ENCODE measurements at places on chromosomes 7 and 10.

DNA sequence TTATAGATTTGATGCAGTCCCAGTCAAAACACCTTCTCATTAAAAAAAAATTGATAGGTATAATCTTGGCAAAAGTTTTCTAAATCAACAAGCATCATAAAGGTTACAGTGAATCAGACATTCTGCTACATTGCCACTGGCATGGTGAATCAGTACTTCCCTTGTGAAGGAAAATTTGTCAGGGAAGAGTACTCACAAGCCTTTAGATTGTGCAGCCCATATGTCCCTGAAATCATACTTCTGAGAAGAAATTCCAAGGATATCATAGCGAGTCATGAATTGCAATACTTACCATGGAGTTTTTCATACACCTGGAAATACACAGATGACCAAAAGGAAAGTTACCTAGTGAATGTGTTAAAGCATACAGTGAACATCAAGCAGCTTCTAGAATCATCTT, 17.2 kb downstream of the VSTM2A start:
- DNase-seq = no peak

GRCh38 chr7:78516450-78516849, 717.9 kb downstream of the PHTF2 start:
- DNase-seq = no peak

GRCh38 chr7:95490231-95490762, 4.6 kb downstream of the ASB4 start:
- no peak for DNase-seq

DNA sequence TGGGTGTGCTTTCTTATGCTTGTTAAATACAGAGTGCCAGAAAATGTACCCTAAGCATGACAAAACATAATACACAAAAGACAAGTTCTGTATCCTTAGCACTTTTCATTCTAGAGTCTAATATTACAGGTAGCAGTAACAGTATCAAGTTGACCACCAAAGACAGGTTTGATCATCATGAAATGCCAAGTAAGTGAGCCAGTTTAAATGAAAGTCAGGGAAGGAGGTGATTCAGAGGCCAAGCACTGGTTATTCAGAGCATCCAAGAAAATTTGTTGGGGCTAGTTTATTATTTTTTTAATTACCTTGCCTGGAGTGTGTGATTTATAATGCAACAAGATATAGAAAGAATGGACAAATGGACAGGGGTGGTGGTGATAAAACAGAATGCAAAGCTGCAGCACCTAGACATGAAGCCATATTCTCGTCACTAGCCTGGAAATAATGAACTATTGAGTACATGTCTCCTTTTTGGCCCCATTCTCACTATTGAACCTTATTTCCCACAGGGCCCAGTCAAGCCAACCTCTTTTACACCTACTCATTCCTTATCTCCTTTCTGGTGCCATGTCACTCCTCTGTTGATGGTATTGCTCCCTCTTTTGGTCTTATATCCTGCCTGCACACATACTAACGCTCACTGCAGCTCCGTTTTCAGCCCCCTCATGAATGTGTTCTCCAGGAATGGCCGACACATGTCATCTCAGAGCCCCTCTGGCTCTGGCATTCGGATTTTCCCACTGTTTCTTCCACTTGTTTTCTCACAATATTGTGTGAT, 78.6 kb upstream of the GLCCI1 start:
- DNase-seq = no peak

DNA sequence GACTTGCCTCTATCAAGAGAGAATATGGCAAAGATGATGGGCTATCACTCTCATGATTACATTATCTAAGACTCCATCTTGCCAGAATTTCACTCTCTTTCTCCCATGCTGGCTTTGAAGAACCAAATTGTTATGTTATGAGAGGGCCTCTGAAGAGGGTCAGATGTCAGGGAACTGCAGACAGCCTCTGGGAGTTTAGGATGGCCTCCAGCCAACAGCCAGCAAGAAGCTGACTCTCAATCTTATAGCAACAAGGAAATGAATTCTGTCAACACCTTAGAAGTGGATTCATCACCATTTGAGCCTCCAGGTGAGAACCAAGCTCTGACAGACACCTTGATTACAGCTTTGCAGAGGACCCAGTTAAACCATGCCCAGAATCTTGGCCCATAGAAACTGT, 33.6 kb downstream of the ZNF22 start:
- DNase-seq = no peak

DNA sequence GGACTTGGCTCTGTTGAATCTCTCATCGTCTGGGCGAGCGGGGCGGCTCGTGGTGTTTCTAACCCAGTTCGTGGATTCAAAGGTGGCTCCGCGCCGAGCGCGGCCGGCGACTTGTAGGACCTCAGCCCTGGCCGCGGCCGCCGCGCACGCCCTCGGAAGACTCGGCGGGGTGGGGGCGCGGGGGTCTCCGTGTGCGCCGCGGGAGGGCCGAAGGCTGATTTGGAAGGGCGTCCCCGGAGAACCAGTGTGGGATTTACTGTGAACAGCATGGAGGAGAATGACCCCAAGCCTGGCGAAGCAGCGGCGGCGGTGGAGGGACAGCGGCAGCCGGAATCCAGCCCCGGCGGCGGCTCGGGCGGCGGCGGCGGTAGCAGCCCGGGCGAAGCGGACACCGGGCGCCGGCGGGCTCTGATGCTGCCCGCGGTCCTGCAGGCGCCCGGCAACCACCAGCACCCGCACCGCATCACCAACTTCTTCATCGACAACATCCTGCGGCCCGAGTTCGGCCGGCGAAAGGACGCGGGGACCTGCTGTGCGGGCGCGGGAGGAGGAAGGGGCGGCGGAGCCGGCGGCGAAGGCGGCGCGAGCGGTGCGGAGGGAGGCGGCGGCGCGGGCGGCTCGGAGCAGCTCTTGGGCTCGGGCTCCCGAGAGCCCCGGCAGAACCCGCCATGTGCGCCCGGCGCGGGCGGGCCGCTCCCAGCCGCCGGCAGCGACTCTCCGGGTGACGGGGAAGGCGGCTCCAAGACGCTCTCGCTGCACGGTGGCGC, at the start of gene EN2:
Gene EN2, plus strand, starts transcription at position 19 of the 767 bp plus-strand sequence. Its CDS starts 249 bp downstream, at position 268.
- DNase-seq = no peak

- no peak for DNase-seq
These were observed 32.9 kb upstream of the EIF5AL1 start for GRCh38 chr10:79479283-79479909.

DNA sequence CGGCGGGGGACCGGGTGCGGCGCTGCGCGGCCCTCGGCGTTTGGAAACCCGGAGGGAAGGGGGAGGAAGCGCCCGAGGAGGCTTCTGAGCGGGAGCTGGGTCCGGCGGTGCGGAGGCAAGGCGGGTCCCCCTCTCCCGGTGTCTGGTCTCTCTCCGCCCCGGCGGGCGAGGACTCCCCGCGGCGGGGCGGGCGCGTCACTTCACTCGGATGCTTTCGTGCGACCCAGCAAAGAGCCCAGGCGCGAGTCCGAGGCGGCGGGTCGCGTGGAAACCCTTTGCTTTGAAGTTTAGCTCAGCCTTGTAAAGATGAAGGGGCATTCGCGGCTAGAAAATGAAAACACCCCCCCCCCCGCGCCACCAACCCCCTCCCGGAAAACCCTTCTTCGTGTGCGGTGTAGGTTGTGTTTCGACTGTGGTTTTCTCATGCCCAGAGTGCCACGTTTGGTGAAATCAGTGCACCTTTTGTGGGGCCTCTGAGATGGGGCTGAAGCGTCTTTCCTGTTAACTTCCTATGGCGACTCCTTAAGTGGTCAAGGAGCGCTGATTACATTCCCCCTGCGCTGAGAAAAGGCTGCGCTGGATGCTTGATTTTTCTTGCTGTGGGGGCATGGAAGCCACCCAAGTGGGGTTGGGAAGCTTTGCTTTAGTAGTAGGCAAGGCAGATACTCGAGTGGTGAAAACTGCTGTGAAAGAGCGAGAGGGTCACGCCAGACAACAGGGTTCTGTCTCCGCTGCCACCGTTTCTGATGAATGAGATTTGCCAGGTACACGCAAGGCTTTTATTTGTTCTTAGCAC, 876 bp downstream of the GNAI1 start:
- no peak for DNase-seq

DNA sequence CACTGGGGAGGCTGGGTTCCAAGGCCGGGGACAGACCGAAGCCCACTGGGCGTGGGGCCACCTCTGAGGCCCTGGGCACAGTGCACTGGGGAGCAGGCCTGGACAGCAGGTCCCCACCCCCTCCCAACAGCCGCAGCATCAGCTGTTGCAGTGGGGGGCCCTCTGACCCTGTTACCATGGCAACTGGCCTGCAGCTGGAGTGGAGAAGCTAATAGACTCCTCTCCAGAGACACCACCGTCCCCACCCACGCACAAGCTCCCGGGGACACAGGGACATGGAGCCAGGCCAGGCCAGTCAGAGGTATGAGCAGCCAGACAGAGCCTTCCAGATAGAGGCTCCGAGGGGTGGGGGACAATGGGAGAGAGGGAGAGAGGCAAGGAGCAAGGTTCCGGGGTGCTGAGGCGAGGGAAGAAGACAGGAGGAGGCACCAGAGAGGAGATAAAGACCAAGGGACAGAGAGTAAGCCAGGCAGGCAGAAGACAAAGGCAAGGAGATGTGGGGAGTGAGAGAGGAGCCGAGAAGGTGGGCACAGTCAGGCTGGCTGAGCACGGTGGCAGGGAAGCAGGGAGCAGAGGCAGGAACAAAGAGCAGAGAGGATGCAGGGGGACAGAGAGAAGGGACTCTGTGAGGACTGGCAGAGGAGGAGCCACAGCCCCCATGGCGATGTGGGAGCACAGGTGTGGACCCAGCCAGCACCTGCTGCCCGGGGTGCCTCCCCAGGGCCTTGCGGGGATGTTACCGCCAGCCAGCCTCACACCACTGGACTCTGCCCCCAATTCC, 6.7 kb downstream of the KCNH2 start:
- DNase-seq = no peak

- DNase-seq = no peak
These were observed 34.0 kb downstream of the LYZL1 start for GRCh38 chr10:29322918-29323317.

DNA sequence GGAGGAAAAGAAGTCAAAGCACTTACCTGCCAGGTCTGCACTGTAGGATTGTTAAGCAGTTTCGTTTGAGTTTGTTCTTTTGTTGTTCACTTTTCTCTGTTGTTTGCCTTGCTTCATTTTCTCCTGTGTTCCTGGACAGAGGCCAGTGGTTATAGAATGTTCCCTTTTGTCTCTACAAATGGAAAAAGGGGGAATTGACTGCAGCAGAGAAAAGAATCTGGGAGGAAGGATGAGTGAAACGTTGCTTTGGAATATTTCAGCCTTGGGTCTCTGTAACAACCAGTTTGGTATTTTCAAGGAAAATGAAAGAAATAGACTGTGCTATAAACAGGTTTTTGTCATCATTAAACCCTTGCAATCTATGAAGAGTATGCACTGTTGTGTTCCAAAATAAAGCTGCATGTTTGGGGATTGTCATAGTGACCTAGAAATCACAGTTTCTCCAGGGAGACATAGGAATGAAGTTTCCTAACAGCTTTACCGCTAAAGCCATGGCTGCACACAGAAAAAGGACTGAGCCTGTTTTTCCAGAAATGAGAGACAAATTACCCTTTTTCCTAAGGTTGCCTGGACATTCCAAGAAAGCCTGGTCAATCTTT, 60.8 kb upstream of the HABP2 start:
- DNase-seq = no peak

DNA sequence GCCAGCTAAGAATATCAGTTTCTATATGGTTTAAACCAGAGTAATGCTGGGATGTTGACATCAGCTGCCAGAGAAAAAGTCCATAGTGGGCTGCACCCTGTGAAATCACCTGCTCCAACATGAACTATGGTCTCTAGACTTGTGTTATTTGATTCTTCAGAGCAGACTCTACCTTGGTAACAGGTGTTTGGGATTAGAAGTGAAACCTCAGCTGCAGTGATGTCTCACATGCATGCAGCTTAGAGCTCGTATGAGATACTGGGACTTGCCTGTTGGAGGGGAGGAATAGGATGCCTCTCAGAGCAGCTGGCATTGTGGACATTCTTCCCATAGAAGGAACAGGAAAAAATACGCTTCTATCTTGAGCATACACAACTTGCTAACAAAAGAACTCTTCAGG, 287.1 kb upstream of the CSTF2T start:
- no peak for DNase-seq

- DNase-seq = no peak
These were observed 63.0 kb downstream of the PIP4K2A start for GRCh38 chr10:22651276-22651980.

DNA sequence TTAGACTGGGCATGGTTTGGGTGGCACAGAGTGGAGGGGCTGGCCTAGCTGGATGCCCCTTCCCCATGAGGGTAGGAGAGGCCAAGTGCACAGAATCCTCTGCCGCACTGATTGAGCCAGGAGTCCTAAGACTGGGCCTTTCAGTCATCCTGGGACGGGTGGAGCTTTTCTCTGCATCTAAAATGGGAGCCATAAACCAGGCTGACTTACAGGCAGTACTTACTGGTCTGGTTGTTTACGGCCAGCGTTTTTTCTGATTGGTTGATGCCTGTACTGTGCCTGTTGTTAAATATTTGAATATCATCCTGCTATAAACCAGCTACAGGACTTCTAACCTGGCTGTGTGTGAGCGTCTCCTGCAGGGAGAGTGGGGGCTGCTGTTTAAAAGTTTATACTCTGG, 107.8 kb downstream of the CDH23 start:
- no peak for DNase-seq

- no peak for DNase-seq
These were observed 261.4 kb upstream of the INHBA start for GRCh38 chr7:41964183-41964753.

DNA sequence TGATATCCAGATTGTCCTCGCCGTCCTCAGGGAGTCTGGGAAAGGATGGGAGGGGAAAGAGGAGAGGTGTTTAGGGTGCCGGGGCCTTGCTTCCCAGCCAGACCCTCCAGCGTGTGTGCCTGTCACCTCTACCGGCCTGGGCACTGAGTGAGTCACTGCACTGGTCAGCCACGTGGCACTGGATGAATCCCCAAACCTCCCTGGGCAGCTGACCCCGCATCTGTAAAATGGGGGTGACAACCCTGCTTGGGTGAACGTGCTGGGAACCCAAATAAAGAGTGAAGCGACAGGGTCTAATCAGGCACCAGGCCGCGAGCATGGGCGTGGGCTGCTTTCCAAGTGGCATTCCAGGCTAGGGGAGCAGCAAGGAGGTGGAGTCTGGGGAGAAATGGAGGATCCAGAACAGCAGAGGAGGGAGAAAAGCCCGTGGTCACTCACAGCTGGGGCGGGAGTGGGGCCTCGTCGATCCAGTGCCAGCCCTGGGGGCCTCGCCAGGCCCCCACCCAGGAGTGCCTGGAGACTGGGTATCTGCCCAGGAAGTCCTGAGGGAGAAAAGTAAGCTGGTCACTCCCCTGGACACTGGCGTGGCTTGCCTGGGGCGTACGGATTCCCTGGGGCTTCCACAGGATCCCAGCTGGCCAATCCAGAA, 29.7 kb downstream of the KLRG2 start:
- DNase-seq = no peak

GRCh38 chr7:74026903-74027682, 880 bp upstream of the ELN start:
- peak; percentile 83 for DNase-seq

DNA sequence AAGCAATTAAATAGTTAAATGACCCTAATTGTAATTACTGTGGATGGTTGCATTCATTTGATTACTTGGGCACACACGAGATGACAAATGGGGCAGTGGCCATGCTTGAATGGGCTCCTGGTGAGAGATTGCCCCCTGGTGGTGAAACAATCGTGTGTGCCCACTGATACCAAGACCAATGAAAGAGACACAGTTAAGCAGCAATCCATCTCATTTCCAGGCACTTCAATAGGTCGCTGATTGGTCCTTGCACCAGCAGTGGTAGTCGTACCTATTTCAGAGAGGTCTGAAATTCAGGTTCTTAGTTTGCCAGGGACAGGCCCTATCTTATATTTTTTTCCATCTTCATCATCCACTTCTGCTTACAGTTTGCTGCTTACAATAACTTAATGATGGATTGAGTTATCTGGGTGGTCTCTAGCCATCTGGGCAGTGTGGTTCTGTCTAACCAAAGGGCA, 8.3 kb downstream of the PCBD1 start:
- peak; percentile 62 for DNase-seq

- DNase-seq = no peak
These were observed 108.7 kb downstream of the PHTF2 start for GRCh38 chr7:77907281-77907680.
